MV-4-11 (cell line): ENCODE measurements at places on chromosomes 16 and 17.

GRCh38 chr17:13735861-13736260, 134.1 kb upstream of the HS3ST3A1 start:
- DNase-seq = no peak

GRCh38 chr16:64857411-64857810, 264.5 kb downstream of the CDH11 start:
- no peak for DNase-seq

DNA sequence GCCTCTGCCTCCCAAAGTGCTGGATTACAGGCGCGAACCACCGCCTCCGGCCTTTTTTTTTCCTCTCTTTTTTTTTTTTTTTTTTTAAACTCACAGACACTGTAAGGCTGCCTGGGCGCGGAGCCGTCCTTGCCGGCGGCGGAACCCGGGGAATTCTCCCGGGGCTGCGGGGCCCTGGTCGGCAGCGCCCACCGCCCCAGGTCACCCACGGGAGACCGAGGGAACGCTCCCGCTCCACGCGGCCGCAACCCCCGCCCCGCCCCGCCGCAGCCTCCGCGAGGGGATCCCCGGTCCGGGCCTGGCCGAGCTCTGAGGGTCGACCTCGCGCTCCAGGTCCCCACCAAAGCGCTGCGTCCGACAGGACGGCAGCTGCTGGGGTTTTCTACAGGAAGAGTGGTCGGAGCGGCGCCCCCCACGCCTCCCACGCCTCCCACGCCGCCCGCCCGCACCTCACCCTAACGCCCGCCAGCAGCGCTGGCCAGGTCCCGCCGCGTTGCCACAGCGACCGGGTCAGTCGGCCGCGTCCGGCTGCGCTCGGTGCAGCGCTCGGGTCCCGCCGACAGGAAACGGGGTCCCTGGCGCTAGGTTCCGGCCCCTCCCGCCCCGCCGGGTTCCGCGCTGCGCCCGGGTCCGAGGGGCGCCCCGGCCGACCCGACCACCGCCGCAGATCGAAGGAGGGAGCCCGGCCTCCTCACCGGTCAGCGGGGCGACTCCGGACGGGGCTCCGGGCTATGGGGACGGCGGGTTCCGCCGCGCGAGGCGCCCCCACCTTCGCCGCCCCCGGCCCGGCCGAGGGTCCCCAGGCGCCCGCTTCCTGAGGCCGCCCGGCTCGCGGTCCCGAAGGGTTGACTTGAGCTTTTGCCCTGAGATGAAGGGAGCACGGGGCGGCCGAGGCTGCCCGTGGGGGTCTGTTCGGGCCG, at the start of gene CCDC57:
Gene CCDC57 (minus strand): TSS at position 512 of the 920 bp plus-strand sequence. CDS start 10,898 bp downstream, outside the sequence.
- peak; percentile 63 for DNase-seq

GRCh38 chr16:77785373-77785764, 3.0 kb upstream of the VAT1L start:
- DNase-seq = no peak

GRCh38 chr16:79127766-79128165, 472.8 kb downstream of the MAF start:
- no peak for DNase-seq

- no peak for DNase-seq
Observed at GRCh38 chr16:70677499-70678120, 8.2 kb downstream of the MTSS2 start.

DNA sequence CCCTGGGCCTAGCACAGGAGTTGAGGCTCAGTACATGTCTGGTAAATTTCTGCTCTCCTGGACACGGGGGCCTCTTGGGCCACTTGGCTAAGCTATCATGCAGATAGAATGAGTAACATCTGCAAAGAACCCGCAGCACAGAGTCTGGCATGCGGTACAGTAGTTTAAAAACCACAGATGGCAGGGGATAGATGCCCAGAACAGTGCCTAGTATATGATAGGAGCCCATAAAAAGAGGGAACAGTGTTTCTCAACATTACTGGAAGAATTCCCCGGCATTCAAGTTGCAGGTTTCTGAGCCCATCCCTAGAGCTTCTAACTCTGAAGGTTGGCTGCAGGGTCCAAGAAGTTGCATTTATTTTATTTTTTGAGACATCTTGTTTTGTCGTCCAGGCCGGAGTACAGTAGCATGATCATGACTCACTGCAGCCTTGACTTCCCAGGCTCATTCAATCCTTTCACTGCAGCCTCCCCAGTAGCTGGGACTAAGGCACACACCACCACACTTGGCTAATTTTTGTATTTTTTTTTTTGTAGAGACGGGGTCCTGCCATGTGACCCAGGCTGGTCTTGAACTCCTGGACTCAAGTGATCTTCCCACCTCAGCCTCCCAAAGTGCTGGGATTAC, 5.8 kb downstream of the CDIPT start:
- DNase-seq = no peak

DNA sequence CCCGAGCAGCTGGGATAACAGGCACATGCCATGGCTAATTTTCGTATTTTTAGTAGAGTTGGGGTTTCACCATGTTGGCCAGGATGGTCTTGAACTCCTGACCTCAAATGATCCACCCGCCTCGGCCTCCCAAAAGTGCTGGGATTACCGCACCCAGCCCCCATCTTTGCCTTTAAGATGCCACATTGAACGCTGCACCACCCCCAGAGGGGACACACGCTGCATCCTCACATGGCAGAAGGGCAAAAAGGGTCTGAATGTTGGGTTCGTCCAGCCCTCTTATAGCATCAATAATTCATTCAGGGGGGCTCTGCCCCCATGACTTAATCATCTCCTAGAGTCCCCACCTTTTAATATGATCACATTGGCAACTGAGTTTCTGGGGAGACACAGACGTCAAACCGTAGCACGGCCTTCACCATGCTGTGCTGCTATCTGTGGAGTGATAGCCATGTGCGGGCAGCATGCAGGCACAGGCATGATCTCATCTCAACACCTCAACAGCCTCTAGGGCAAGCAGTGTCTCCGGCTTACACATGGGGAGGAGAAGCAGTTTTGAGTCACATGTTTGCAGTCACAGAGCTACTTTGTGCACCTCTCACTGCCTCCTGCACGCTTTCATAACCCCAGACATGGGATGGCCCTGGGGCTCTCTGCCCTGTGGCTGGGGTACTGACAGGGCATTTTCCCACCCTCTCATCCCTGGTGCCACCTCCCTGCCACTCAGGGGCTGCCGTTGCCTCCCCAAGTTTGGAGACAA, 30.0 kb downstream of the IL21R start:
- DNase-seq = no peak

- peak; percentile 15 for DNase-seq
Observed at GRCh38 chr17:57985675-57985974, 2.4 kb downstream of the VEZF1 start.
